ENCODE measurements at places on chromosomes 11 and 22.

DNA sequence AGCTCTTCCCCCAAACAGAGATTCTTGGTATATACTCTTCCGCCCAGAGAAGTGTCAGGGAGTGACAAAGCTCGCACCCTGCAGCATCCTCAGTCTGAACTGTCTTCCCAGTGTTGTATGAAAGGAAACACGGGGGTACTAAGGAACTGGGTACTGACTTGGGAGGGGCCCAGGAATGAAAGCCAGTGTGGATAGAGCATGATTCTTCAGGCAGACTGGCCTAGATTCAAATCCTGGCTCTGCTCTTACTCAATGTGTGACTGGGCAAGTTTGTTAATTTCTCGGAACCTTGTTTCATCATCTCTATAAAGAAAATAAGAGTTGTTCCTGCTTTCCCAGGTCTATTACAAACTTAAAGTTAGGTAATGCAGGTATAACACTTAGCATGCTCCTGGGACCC, 266.0 kb upstream of the NARS2 start:
- DNase-seq, result no peak

DNA sequence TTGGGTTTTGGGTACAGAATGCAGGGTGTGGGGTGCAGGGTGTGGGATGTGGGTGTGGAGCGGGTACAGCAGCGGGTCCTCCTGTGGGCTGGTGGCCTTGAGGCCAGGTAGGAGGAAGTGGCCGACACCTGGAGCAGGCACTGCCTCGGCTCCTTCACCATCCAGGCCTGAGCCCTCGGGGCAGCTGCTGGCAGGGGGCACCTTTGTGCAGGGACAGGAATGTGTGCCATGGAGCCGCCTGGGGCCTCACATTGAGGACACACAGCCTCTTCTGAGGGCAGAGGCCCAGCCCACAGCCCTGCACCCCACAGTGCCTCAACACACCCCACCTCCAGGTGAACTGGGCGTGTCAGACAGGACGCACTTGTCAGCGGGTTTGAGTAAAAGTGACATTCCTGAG, 984.0 kb downstream of the BRD1 start:
- DNase-seq, result no peak

DNA sequence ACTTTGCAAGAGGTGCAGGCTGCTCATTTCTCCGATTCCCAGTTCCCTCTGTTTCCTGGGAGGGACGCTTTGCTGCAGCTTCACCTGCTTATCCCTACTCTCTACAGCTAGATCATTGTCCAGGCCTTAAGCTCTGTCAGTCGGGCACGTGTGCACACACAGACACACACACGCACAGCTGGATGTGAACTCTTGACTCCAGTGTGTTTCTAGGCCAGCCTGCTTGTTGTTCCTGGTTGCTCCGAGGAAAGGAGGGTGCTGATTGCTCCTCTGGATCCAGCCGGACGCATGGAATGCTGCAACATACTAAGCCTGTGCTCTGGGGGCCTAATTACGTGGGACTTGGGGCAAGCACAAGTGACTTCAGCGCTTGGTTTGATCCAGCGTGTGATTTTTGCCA, 19.7 kb downstream of the ZNRF3 start:
- no peak for DNase-seq

- no peak for DNase-seq
Observed at GRCh38 chr11:95229993-95230809, 801 bp downstream of the SESN3 start.

DNA sequence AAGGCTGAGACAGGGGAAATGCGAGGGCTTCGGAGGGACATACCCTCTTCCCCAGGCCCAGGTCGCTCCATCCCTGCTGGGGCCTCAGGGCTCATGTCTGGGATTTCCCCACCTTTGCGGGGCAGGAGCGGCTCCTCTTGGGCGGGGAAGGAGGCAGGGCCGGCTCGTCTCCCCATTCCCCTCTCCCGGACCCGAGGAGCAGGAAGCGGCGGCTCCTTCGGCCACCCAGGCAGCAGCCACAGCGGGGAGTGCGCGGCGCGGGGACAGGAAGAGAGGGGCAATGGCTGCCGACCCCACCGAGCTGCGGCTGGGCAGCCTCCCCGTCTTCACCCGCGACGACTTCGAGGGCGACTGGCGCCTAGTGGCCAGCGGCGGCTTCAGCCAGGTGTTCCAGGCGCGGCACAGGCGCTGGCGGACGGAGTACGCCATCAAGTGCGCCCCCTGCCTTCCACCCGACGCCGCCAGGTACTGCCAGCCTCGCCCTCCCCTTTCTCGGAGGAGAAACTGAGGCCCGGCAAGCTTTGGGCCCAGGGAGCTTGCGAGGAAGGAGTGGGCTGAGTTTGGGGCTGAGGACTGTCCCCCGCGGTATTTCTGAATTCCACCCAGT, at the start of gene ANKK1:
ANKK1 (plus strand) TSS at position 175 of the 607 bp plus-strand sequence; CDS start at position 281, 106 bp downstream.
- DNase-seq, result no peak

GRCh38 chr11:47980088-47980906, at the start of gene PTPRJ:
PTPRJ (plus strand) TSS chr11:47980559; CDS start chr11:47980913, 354 bp downstream.
- DNase-seq, result no peak
